Heart right ventricle (tissue), 16 donors: ENCODE measurements at places on chromosomes 7 and 10. TPM values are rescaled to one million over a fixed set of nuclear protein-coding genes. Genes with fewer than 3 reads are reported as not detected.

GRCh38 chr10:132982301-132982989, 40.1 kb upstream of the CFAP46 start:
- DNase-seq: no peak
- H3K27ac ChIP-seq: no peak overlapping the region
- no peak overlapping the region for H3K4me3 ChIP-seq
- H3K27me3 ChIP-seq: peaks cover 17% of the 10 kb centered on the region
- H3K36me3 ChIP-seq: no peaks in the 10 kb centered on the region
- H3K4me1 ChIP-seq: peaks cover 3% of the 10 kb centered on the region

- no peaks in the 10 kb centered on the region for H3K4me1 ChIP-seq
- peaks cover 15% of the 10 kb centered on the region for H3K36me3 ChIP-seq
- DNase-seq: no peak
- H3K4me3 ChIP-seq: no peak overlapping the region
Observed at GRCh38 chr10:50461834-50462233, 161.9 kb downstream of the SGMS1 start.

- H3K36me3 ChIP-seq: no peaks in the 10 kb centered on the region
- no peak overlapping the region for H3K27ac ChIP-seq
- no peak for DNase-seq
- H3K4me1 ChIP-seq: peaks cover 31% of the 10 kb centered on the region
- H3K27me3 ChIP-seq: no peaks in the 10 kb centered on the region
Observed at GRCh38 chr10:48309711-48310226, 3.3 kb downstream of the MAPK8 start.

DNA sequence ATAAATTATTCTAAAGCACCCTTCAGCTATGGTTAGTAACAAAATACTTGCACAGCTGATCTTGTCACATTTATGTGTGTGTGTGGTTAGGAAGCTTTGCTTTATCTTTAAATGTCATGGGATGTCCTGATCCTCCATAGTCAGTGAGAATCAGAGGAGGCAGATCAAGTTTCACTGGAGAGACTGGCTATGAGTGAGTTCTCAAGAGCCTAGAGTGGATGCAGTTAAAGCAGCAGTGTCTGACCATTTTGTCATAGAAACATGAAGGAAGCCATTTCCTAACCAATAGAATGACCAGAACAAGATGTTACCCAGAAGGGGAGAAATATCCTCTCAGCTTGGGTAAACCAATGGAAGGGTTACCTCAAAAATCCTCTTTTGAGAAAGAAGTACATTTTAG, 207.2 kb upstream of the DKK1 start:
- H3K36me3 ChIP-seq: no peaks in the 10 kb centered on the region
- H3K27me3 ChIP-seq: no peaks in the 10 kb centered on the region
- H3K4me1 ChIP-seq: no peaks in the 10 kb centered on the region
- no peak overlapping the region for H3K27ac ChIP-seq
- H3K4me3 ChIP-seq: no peak overlapping the region

DNA sequence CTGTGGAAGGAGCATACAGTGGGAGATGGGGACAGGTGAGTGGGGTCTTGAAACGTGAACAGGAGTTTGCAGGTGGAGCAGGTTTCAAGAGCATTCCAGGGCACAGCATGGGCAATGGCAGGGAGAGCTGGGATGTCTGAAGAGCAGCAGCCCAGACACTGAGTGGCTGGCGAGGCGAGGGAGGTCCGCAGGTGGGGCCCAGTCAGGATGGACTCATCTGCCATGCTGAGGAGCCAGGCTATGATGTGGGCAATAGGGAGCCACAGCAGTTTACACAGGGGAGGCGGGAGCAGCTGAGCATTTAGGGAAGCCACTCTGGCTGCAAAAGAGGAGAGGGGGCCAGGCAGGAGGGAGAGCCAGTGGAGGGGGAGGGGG, 138.7 kb downstream of the FAM53B start:
- DNase-seq: peak; percentile 2
- H3K27ac ChIP-seq: no peak overlapping the region
- H3K4me3 ChIP-seq: no peak overlapping the region
- no peaks in the 10 kb centered on the region for H3K36me3 ChIP-seq
- no peaks in the 10 kb centered on the region for H3K27me3 ChIP-seq

GRCh38 chr7:50426280-50427045, 23.7 kb downstream of the FIGNL1 start:
- H3K27me3 ChIP-seq: no peaks in the 10 kb centered on the region
- no peaks in the 10 kb centered on the region for H3K36me3 ChIP-seq
- no peak for DNase-seq
- no peaks in the 10 kb centered on the region for H3K4me1 ChIP-seq
- H3K4me3 ChIP-seq: no peak overlapping the region
- H3K27ac ChIP-seq: no peak overlapping the region

- H3K27me3 ChIP-seq: no peaks in the 10 kb centered on the region
- no peaks in the 10 kb centered on the region for H3K36me3 ChIP-seq
- H3K4me3 ChIP-seq: no peak overlapping the region
Observed at GRCh38 chr7:105719395-105719794, 138.1 kb upstream of the EFCAB10 start.

HABP2 gene
- total RNA-seq: not detected

GRCh38 chr10:76559892-76560220, 1077.8 kb downstream of the KCNMA1 start:
- DNase-seq: no peak
- H3K4me3 ChIP-seq: no peak overlapping the region
- H3K27ac ChIP-seq: no peak overlapping the region
- no peaks in the 10 kb centered on the region for H3K27me3 ChIP-seq

DNA sequence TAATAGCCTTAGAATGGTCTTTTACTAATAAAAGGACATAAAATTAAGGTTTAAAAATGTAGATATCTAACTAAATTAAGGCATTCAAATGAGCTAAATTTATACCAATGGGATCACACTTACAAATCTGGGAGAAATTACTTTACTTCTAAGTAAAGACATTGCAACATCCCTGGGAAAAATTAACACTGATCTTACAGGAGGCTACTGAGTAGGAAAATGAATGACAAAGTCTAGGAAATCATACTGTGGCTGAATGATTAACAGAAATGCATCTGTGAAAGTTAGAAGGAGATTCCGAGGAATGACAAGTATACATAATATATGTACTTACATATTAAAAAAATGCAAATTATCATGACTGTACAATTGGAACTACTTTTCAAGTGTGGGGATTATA, 38.3 kb downstream of the CACNA2D1 start:
- no peak overlapping the region for H3K27ac ChIP-seq

- DNase-seq: no peak
- H3K4me1 ChIP-seq: no peaks in the 10 kb centered on the region
- H3K27me3 ChIP-seq: peaks cover 25% of the 10 kb centered on the region
- H3K27ac ChIP-seq: peak overlapping the region; percentile 80
Observed at GRCh38 chr7:50335795-50336754, 31.6 kb downstream of the IKZF1 start.

FLNC gene
- total RNA-seq: 1,272 TPM
